ENCODE measurements at places on chromosomes 5 and 9. TPM values are rescaled to one million over a fixed set of nuclear protein-coding genes. Genes with fewer than 3 reads are reported as not detected.
A peak's percentile ranks its signal among the peaks of the same experiment; 100 is the strongest.

DNA sequence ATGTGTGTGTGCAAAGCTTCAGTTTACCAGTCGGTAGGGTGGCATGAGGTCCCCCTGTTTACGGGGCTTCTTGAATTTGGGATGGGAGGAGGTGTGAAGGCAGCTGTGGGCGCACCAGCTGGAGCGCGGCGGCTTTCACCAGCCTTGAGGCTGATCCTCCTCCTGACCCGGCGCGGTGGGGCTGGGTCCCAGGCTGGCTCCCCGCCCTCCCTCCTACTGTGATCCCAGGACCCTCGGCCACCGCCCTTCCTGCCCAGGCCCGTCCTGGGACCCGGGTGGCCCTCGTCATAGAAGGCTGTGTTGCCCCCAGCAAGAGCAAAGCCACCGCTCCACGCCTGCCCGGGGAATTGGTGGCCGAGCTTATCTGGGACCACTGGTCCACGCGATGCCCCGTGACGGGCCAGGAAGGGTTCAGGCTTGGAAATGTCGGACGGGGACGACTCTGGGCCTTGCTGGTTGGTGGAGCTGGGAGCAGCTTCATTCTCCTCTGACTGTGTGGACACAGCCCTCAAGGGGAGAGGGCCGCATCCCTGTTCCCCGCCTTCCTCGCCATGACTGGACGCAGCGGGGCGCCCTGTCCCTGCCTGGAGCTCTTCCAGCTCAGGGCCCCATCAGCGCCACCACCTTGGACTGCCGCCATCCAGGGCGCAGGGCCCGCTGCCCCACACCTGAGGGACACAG is 271.1 kb upstream of the IRX1 start:
- no peak for DNase-seq
- no peak overlapping the region for H3K27ac ChIP-seq
- H3K27me3 ChIP-seq = no peaks in the 10 kb centered on the region
- H3K4me3 ChIP-seq = no peak overlapping the region

DNA sequence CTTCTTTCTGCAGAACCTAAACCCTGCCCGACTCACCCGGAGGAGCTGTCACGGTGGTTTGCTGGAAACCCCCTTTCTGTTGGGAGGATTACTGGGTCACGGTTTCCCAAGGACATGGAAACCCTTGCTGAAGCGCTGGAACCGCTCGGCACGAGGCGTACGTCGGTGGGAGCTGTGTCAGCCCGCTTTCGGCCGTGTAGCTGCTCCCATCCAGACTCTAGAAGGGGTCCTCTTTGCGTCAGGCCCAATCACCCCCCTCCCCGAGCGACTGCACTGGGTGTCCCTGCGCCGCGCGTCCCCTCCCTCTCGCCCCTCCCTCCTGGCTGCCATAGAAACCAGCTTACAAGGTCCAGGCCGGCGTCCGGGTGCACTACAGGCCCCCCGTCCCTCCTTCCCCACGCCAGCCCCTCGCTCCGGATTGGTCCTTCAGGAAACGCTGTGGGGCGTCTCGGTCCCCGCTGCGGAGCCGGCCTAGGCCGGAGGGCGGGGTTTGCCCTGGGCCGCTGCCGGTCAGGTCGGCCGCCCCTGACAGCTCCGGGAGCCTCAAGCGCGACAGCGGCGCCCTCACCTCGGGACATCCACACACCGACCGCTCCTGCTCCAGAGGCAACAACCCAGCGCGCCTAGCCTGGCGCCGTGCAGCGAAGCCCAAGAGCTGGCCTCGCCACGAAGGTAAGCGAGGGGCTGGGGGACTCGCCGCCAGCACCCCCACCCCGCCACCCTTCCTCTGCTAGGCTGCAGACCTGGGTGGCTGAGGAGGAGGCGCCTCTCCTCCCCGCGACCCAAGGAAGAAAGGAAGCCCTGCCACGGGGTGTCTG is at the start of gene NIM1K:
Gene NIM1K, plus strand, starts transcription at position 486 of the 818 bp plus-strand sequence. CDS start 53,551 bp downstream, outside the sequence.
- peak within 1 kb of the TSS; percentile 93 for H3K4me3 ChIP-seq
- peak within 1 kb of the TSS; percentile 77 for H3K27ac ChIP-seq
- DNase-seq = peak; percentile 36
- H3K4me1 ChIP-seq = peaks cover 26% of the 10 kb centered on the region

DNA sequence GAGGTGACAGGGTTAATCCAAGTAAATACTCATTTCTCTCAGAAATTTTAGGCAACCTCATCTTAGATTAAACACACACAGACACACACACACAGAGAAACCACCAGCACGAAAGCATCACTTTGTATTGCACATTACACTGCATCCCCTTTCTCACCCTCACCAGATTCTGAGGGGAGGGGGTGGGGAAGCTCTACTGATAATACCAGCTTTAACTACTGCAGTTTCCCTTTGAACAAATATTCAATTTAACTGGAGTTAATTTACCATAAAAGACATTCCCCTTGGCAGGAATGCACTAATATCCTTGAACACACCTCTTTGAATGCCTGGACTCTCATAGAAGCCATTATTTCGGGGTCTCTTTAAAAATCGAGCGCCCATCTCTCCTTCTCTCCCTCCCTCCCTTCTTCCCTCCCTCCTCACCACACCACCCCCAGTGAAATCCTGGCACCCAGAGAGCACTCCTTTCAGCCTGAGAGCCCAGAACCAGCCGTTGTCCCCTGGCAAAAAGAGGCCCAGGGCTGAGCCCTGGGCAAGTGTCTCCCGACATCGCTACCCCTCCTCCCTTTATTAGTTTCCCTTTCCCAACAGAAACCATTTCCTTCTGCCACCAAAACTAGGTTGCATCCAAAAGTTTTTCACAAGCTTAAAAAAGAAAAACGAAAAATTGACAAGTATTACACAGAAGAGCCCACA is 2.8 kb upstream of the NFIB start:
- peaks cover 20% of the 10 kb centered on the region for H3K4me1 ChIP-seq
- peaks cover 73% of the 10 kb centered on the region for H3K27me3 ChIP-seq
- DNase-seq = no peak
- peaks cover 16% of the 10 kb centered on the region for H3K36me3 ChIP-seq

GRCh38 chr9:27818348-27818747 is 245.1 kb upstream of the C9orf72 start:
- H3K4me1 ChIP-seq = no peaks in the 10 kb centered on the region
- no peak for DNase-seq
- H3K27me3 ChIP-seq = no peaks in the 10 kb centered on the region
- H3K27ac ChIP-seq = no peak overlapping the region
- H3K4me3 ChIP-seq = no peak overlapping the region
- H3K36me3 ChIP-seq = no peaks in the 10 kb centered on the region

DNA sequence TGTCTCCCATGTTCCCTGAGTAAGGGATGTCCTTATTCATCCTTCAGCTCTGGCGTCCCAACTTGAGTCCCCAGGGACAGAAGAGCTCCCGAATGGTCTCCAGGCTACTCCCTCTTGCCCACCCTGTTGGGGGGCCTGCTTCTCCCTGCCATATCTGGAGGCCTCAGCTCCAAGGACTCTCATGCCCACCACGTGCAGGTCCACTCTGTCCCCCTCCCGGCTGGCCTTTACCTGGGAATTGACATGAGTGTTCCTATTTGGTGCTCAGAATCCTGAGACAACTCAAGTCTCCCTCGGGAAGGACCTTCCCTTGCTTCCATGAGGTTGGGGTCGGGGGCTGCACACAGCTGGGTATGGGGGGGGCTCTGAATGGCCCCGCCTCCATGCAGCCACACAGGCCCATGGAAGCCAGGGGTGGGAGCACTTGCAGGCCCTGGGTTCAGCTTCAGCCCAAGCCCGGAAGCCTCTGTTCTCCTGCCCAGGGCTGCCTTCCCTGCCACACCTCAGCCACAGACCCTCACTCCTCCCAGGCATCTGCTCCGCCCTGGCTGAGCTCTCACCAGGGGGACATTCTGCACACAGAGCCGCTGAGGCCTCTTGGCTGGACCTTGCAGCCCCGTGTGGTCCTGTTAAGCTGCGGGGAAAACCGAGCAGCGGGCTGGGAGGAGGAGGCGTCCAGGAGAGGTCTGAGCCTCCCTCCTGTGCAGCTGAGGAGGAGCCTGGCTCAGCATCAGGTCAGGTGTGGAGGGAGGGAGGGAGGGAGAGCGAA is 121.9 kb downstream of the PHF2 start:
- peaks cover 5% of the 10 kb centered on the region for H3K4me1 ChIP-seq
- peaks cover 18% of the 10 kb centered on the region for H3K27me3 ChIP-seq

DNA sequence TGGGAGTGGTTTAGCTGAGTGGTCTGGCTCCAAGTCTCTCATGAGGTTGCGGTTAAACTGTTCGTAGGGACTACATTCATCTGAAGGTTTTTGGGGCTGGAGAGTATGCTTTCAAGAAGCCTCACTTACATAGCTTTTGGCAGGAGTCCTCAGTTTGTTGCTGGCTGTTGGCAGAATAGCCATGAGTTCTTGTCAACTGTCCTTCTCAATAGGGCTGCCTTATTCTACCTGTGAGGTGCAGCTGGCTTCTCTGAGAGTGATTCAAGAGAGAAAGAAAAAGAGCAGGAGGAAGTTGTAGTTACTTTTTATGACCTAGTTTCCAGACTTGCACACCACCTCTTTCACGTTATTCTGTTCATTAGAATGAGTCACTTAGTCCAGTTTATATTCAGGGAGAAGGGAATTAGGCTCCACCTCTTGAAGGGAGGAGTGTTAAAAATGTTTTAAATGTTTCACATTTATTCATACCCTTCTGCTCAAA is 33.2 kb downstream of the YTHDC2 start:
- peaks cover 42% of the 10 kb centered on the region for H3K36me3 ChIP-seq
- peaks cover 4% of the 10 kb centered on the region for H3K4me1 ChIP-seq
- no peak overlapping the region for H3K27ac ChIP-seq
- no peak overlapping the region for H3K4me3 ChIP-seq
- DNase-seq = no peak

- H3K27me3 ChIP-seq = peaks cover 5% of the 10 kb centered on the region
- peak overlapping the region; percentile 80 for H3K27ac ChIP-seq
- DNase-seq = no peak
Observed at GRCh38 chr5:142356349-142356715, 31.5 kb upstream of the SPRY4 start.

GRCh38 chr5:166553778-166554177 is 1737.7 kb upstream of the WWC1 start:
- H3K4me3 ChIP-seq = no peak overlapping the region
- no peaks in the 10 kb centered on the region for H3K27me3 ChIP-seq
- no peaks in the 10 kb centered on the region for H3K4me1 ChIP-seq
- H3K27ac ChIP-seq = no peak overlapping the region
- H3K36me3 ChIP-seq = no peaks in the 10 kb centered on the region

GRCh38 chr9:127724012-127724411 is 8.1 kb downstream of the TTC16 start:
- no peak for DNase-seq
- H3K27me3 ChIP-seq = no peaks in the 10 kb centered on the region
- peaks cover 5% of the 10 kb centered on the region for H3K4me1 ChIP-seq
- H3K27ac ChIP-seq = no peak overlapping the region
- H3K4me3 ChIP-seq = no peak overlapping the region
- no peaks in the 10 kb centered on the region for H3K36me3 ChIP-seq

- no peaks in the 10 kb centered on the region for H3K27me3 ChIP-seq
- H3K27ac ChIP-seq = no peak overlapping the region
- no peak for DNase-seq
- no peaks in the 10 kb centered on the region for H3K4me1 ChIP-seq
- H3K36me3 ChIP-seq = peaks cover 23% of the 10 kb centered on the region
Observed at GRCh38 chr9:77224746-77225312, 47.5 kb downstream of the VPS13A start.

- DNase-seq = no peak
- H3K4me3 ChIP-seq = no peak overlapping the region
- H3K36me3 ChIP-seq = no peaks in the 10 kb centered on the region
- H3K27ac ChIP-seq = no peak overlapping the region
Observed at GRCh38 chr5:42531611-42532010, 108.4 kb downstream of the GHR start.

The LEAP2 gene
- polyA plus RNA-seq = 2.2 TPM

DNA sequence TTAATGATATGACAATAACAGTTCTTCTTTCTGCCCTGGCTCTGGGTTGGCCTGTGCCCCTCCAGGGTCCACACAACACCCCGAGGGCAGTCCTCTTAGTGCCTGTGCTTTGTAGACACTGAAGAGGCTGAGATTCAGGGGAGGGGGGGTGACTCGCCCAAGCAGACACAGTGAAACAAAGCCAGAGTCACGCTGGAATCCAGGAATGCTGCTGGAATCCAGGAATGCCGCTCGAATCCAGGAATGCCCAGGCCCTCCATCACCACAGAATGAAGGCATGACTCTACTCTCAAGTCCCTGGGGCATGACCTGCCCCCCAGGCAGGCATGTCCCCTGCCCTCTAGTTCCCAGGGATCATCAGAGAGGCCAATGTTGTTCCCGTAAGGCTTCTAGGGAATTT is 73.1 kb downstream of the LRSAM1 start:
- no peak overlapping the region for H3K4me3 ChIP-seq
- H3K36me3 ChIP-seq = peaks cover 16% of the 10 kb centered on the region
- H3K27me3 ChIP-seq = peaks cover under 1% of the 10 kb centered on the region
- no peak for DNase-seq
- no peaks in the 10 kb centered on the region for H3K4me1 ChIP-seq

GRCh38 chr9:98885575-98886295 is 58.0 kb upstream of the COL15A1 start:
- H3K27ac ChIP-seq = no peak overlapping the region
- no peaks in the 10 kb centered on the region for H3K36me3 ChIP-seq
- DNase-seq = no peak
- no peaks in the 10 kb centered on the region for H3K4me1 ChIP-seq
- H3K27me3 ChIP-seq = peaks cover 21% of the 10 kb centered on the region
- no peak overlapping the region for H3K4me3 ChIP-seq

The PTGES gene
- not detected for polyA plus RNA-seq

DNA sequence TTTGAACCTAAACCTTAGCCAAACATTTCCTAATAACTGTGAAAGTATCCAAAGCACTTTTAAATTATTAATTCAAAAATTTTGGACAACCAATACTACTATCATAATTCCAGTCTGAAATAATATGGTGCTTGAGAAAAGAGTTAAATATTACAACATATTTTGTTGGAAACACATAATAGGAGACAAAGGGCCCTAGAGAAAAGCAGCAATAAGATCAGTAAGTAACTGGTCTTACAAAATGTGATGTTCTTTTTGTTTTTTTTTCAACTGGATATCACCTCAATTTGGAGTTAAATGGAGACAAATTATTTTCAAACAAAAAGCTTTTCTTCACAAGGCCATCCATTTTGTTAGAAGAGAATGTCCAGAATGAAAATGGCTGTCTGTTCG is 21.1 kb downstream of the SRFBP1 start:
- peaks cover 24% of the 10 kb centered on the region for H3K36me3 ChIP-seq
- H3K27me3 ChIP-seq = no peaks in the 10 kb centered on the region
- H3K4me3 ChIP-seq = no peak overlapping the region
- no peak overlapping the region for H3K27ac ChIP-seq
- no peak for DNase-seq
- peaks cover 36% of the 10 kb centered on the region for H3K4me1 ChIP-seq

DNA sequence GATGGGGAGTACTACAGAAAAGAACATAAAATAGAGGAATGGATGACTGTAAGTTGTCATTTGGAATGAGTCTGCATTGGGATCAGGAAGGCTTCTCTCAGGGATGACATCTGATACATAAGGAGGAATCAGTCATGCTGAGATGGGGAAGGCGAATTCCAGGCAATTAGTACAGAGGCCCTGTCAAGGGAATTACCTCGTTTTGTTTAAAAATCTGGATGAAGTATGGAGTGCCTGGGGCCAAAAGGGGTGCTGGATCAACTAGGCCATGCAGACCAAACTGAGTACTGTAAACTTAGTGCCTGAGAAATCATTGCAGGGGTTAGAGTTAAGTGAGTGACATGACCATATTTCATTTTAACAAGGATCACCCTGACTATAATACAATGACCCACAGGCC is 30.5 kb downstream of the JAKMIP2 start:
- no peak for DNase-seq
- no peaks in the 10 kb centered on the region for H3K4me1 ChIP-seq
- H3K27ac ChIP-seq = no peak overlapping the region
- no peaks in the 10 kb centered on the region for H3K27me3 ChIP-seq
- H3K36me3 ChIP-seq = no peaks in the 10 kb centered on the region

GRCh38 chr9:14939378-14939777 is 29.1 kb upstream of the FREM1 start:
- H3K4me1 ChIP-seq = no peaks in the 10 kb centered on the region
- no peak overlapping the region for H3K27ac ChIP-seq
- H3K36me3 ChIP-seq = no peaks in the 10 kb centered on the region

Measured in naive B cell (primary cell).